ENCODE measurements at places on chromosomes 13 and 19. TPM values are rescaled to one million over a fixed set of nuclear protein-coding genes. Genes with fewer than 3 reads are reported as not detected.

GRCh38 chr13:50476577-50477285 lies 366.8 kb downstream of the DLEU7 start:
- no peaks in the 10 kb centered on the region for H3K36me3 ChIP-seq
- H3K4me3 ChIP-seq = no peak overlapping the region
- no peaks in the 10 kb centered on the region for H3K4me1 ChIP-seq
- no peak overlapping the region for H3K27ac ChIP-seq
- H3K27me3 ChIP-seq = no peaks in the 10 kb centered on the region

- DNase-seq = no peak
- H3K36me3 ChIP-seq = no peaks in the 10 kb centered on the region
- H3K27me3 ChIP-seq = no peaks in the 10 kb centered on the region
- no peak overlapping the region for H3K4me3 ChIP-seq
These were observed 60.9 kb downstream of the RYR1 start for GRCh38 chr19:38494379-38494778.

DNA sequence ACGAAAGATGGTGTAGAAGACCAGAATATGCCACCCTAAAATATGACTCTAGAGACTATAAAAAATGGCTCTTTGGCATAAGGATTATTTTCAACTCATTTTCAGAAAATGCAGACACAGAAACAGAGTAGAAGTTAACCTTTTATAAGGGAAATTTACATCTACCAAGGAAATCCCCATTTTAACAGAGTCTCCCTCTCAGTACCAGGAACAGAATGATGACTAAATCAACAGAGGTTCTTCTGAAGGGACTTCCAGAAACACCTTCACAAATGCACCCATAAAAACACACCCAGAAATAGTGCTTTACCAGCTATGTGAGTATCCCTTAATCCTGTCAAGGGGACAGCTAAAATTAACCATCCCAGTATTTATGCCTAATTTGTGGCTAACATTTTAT lies 29.1 kb downstream of the PLPP2 start:
- H3K36me3 ChIP-seq = no peaks in the 10 kb centered on the region
- no peak for DNase-seq

- H3K4me3 ChIP-seq = no peak overlapping the region
- H3K4me1 ChIP-seq = no peaks in the 10 kb centered on the region
- H3K27ac ChIP-seq = no peak overlapping the region
- no peak for DNase-seq
- no peaks in the 10 kb centered on the region for H3K36me3 ChIP-seq
These were observed 19.7 kb upstream of the POP4 start for GRCh38 chr19:29586401-29586800.

- DNase-seq = no peak
- no peak overlapping the region for H3K4me3 ChIP-seq
- H3K27me3 ChIP-seq = peaks cover 11% of the 10 kb centered on the region
- H3K27ac ChIP-seq = no peak overlapping the region
- H3K4me1 ChIP-seq = no peaks in the 10 kb centered on the region
These were observed 4.1 kb downstream of the ZNF536 start for GRCh38 chr19:30376272-30376671.

DNA sequence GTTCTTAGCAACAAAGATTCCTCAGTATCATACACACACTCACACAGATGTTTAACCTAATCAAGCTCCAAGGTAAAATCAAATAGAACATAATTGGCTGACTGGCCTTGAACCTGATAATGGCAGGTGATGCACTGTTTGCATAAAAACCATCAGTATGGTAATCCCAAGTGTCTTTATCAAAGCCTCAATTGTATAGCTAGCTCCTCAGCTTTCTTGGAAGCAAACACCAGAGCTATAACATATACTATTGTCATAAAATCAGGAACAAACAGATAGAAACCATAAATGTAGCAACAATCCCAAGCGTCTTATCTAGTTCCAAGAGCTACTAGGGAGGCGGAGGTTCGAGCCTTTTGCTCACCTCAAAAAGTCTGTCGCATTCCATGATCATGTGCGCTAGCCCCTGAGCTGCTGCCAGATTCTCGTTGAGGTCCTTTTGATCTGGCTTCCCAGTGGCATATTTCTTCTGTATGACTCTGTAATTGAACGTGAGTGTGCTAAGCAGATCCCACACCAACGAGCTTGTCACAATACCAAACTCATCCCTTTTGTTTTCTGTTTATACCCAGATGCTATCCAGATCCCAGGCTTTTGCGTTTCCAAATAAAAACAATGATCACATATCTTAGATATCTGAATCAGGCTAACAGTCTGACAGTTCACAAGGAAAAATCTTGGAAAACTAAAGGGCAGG lies 95.3 kb downstream of the KL start:
- no peak overlapping the region for H3K27ac ChIP-seq
- H3K27me3 ChIP-seq = no peaks in the 10 kb centered on the region
- H3K4me3 ChIP-seq = no peak overlapping the region
- H3K36me3 ChIP-seq = peaks cover 52% of the 10 kb centered on the region
- H3K4me1 ChIP-seq = peaks cover 15% of the 10 kb centered on the region
- no peak for DNase-seq

GRCh38 chr13:100673376-100673712 lies 1.3 kb downstream of the TMTC4 start:
- H3K36me3 ChIP-seq = peaks cover 2% of the 10 kb centered on the region
- H3K27ac ChIP-seq = peak overlapping the region; percentile 40
- DNase-seq = no peak
- no peaks in the 10 kb centered on the region for H3K27me3 ChIP-seq
- H3K4me3 ChIP-seq = peak overlapping the region; percentile 91

- H3K27me3 ChIP-seq = peaks cover 14% of the 10 kb centered on the region
- no peaks in the 10 kb centered on the region for H3K36me3 ChIP-seq
- H3K4me1 ChIP-seq = no peaks in the 10 kb centered on the region
- no peak overlapping the region for H3K4me3 ChIP-seq
- H3K27ac ChIP-seq = no peak overlapping the region
- DNase-seq = no peak
These were observed 3.8 kb upstream of the ATP1A3 start for GRCh38 chr19:41997851-41998229.

DNA sequence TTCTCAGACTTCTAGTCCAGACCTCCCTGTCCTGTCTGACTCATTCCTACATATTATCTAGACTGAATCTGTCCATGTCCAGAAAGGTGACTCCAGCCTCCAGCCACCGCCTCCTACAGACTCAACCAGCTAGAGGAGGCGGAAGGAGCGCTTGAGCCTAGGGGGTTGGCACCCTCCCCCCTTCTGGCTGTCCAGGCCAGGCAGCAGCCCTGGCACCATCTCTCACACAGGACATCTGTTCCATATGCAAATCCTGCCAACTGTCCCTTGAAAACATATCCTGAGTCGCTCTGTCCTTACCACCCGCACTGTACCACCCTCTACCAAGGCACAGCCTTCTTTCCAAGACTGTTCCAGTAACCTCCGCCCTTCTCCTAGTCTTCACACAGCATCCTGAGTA lies 150.7 kb upstream of the WASF3 start:
- no peak overlapping the region for H3K27ac ChIP-seq
- H3K4me1 ChIP-seq = peaks cover 1% of the 10 kb centered on the region
- no peak overlapping the region for H3K4me3 ChIP-seq
- no peak for DNase-seq
- peaks cover 10% of the 10 kb centered on the region for H3K36me3 ChIP-seq

The CACNA1A gene
- total RNA-seq = 0.17 TPM

The B9D2 gene
- total RNA-seq = 2.4 TPM

The ZNF816 gene
- 6.5 TPM for total RNA-seq

The ZNF112 gene
- total RNA-seq = 1.8 TPM

The LONP1 gene
- 32.3 TPM for total RNA-seq

The STOML3 gene
- total RNA-seq = not detected

The GPR183 gene
- 1.8 TPM for total RNA-seq
